ENCODE measurements at places on chromosomes 6 and 20.

GRCh38 chr6:147390909-147391536, 117.5 kb upstream of the SAMD5 start:
- DNase-seq = peak; percentile 37

GRCh38 chr6:3294921-3295871, 36.4 kb downstream of the PSMG4 start:
- no peak for DNase-seq

DNA sequence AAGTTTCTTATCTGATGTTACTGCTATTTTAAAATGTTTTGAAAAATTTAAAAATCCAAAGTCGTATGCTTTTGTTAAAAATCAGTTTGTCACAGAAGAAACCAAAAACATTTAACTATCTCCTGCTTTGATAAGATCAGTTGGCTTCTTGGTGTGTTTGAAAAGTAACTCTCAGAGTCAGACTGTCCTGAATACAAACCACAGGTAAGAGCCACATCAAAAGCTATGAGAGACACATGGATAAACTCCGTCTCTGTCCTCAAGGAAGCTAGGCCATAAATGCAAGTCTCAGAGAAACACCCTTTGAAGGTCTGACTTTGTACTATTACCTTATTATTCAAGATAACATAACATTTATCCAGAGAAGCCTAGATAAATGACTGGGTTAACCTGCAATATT, 7.7 kb downstream of the HBS1L start:
- no peak for DNase-seq

- no peak for DNase-seq
Observed at GRCh38 chr6:148628251-148628650, 118.6 kb upstream of the UST start.

DNA sequence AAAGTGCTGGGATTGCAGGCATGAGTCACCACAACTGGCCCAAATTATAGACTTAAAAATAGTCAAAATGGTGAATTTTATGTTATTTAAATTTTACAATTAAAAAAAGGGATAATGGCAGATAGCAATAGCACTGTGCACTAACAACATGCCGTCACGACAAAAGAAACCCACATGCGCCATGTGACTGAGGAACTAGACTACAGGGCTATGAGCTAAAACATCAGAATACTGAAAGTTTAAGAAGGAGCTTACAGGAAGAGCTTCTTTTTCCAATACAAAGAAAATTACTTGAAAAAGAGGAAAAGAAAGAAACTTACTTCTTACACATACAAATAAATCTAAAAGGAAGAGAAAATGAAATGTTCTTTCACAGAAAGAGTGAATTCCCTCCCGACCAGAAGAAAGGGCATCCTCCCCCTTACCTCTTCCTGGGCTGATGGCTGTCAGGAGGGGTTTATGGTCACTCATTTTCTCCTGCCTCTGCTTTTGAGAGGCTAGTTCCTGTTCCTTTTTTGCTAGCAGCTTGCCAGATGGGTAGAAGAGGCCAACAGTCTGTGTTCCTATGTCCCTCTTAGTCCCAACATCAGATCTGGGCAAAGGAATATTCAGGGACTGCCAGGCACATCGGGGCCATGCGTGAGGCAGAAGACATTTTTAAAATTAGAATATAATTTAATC, 54.5 kb downstream of the DZANK1 start:
- DNase-seq = no peak

- peak; percentile 66 for DNase-seq
Observed at GRCh38 chr6:107657755-107658461, 166.2 kb downstream of the SCML4 start.

DNA sequence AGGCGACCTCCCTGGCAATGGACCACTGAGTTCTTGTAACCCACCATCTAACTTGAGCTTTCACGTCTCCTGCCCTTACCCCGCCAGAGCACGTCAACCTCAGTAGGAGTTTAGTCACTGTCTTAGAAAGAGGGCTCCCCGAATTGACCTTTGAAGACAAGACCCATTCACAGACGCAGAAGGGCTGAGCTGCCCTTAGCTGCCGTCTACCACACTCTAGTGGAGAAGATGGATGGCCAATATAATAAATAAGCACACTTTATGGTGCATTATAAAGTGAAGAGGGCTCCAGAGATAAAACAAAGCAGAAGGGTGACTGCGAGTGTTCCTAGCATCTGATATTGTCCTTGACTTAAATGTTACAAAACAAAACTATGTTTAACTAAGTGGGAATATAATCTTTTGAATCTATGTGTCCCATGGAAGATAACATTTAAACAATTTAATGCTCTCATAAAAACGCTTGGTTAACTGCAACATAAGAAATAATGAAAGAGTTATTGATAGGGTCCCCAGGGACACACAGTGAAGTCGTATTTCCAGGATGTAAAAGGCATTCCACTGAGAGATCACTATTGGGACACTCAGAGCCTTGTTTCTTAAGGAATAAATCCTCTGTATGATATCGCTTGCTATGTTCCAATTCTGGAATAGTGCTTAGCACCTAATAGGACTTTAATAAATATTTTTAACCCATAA, 261.1 kb downstream of the THBS2 start:
- no peak for DNase-seq

All from amniotic epithelial cell (primary cell).